ENCODE measurements at places on chromosomes 11 and 22. TPM values are rescaled to one million over a fixed set of nuclear protein-coding genes. Genes with fewer than 3 reads are reported as not detected.

The MYOD1 gene
- not detected for total RNA-seq

The LINC01488 gene
- total RNA-seq, result not detected

The CCDC73 gene
- not detected for total RNA-seq

DNA sequence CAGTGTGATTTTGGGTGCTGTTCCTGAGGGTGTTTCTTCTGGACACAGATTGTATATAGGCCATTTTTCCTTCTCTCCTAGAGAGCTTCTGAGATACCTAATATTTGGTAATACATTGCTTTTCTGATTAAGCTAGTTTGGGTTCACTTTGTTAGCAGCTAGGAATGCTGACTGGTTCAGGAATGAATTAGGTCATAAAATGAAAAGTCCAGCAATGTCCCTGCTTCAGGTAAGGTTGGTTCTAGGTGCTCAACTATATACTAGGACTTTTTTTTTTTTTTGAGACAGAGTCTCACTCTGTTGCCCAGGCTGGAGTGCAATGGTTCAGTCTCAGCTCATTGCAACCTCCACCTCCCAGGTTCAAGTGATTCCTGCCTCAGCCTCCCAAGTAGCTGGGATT, 32.9 kb upstream of the APOL5 start:
- no peak for DNase-seq
